ENCODE measurements at places on chromosomes 11 and 22.

DNA sequence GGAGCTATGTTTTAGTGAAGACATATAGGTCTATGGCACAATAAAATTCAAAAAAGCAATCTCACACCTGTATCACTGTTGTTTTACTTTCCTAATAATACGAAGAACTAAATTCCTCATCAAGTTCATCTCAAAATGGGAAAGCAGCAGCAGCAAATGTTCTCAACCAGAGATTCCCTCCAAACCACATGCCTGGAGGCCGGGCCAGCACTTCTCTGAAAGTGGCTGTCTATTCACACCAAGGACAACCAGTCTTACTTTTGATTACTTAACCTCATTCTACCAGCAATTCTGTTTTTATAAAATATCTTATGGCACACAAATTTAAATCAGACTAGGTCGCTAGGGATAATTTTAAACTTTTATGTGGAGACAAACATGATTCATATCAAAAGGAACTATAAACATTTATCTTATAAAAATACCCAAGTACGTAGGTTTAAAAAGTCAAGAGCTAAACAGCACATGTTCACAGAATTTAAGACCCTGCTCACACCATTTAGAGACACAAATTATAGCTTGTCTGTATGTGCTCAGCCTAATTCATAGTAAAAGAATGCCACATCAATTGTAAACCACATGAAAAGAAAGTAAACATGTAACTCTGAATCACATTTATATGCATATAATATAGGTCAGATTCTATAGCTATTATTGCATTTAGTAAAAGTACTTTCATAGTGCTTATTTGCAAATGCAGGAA is 46.1 kb downstream of the RRAS2 start:
- DNase-seq: no peak

DNA sequence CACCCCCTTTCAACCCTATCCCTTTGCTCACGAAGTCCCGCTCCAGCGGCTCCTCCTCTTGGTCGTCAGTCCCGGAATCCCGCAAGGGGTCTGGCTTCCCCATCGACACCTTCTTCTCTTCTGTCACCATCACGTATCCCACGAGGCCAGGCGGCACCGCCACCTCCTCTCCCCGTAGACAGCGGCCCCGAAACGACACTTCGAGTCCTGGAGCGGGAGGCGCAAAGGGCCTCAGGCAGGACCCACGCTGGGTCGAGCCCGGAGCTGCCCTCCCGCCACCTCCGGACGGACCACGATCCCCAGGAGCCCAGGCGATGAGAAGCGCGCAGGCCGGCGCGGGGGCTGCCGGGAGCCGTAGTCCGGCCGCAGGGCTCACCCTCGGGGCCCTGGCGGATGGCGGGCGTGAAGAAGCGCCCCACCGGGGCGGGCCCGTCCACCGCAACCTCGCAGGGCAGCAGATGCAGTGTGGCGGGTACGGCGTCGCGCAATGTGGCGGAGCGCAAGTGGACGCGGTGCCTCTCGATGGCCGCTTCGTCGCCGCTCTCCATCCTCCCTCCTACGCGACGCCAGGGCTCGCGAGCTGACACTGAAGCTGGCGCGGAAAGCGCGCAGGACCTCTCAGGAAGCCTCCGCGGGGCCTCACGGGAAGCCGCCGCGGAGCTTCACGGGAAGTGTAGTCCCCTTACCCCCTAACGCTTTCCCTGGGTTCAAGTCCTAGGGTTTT is at the start of gene RNASEH2C:
Gene RNASEH2C (minus strand): TSS at position 588 of the 724 bp plus-strand sequence. CDS start 40 bp downstream, at position 548.
- peak; percentile 85 for DNase-seq

DNA sequence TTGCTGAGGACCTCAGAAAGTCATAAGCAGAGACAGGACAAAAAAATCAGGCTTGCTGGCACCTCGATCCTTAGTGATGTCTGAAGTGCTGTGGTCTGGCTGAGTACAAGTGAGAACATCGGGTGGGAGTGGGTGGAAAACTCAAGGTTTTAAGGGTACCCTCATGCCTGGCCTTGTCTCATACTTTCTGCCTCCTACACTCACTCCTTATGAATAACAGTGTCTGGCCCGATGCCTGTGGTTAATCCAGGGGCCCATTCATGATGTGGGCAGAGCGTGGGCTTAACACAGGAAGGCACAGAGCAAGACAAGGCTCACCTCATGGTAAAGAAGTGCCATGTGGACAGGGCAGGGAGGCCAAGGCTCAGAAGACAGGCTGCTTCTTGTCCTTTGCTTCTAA is 11.0 kb upstream of the UCP3 start:
- DNase-seq: no peak

GRCh38 chr11:78567209-78567608 is 7.5 kb downstream of the NARS2 start:
- DNase-seq: no peak

- DNase-seq: no peak
Measured at GRCh38 chr22:23411739-23412138, 168.4 kb downstream of the IGLL1 start.

- no peak for DNase-seq
Measured at GRCh38 chr22:39486951-39487825, 14.9 kb upstream of the MIEF1 start.

Measured in heart right ventricle (tissue), 16 donors.